NB4 (cell line): ENCODE measurements at places on chromosomes 1 and 21.
A peak's percentile ranks its signal among the peaks of the same experiment; 100 is the strongest.

GRCh38 chr1:220249522-220249921 lies 22.7 kb downstream of the RAB3GAP2 start:
- no peak for DNase-seq

DNA sequence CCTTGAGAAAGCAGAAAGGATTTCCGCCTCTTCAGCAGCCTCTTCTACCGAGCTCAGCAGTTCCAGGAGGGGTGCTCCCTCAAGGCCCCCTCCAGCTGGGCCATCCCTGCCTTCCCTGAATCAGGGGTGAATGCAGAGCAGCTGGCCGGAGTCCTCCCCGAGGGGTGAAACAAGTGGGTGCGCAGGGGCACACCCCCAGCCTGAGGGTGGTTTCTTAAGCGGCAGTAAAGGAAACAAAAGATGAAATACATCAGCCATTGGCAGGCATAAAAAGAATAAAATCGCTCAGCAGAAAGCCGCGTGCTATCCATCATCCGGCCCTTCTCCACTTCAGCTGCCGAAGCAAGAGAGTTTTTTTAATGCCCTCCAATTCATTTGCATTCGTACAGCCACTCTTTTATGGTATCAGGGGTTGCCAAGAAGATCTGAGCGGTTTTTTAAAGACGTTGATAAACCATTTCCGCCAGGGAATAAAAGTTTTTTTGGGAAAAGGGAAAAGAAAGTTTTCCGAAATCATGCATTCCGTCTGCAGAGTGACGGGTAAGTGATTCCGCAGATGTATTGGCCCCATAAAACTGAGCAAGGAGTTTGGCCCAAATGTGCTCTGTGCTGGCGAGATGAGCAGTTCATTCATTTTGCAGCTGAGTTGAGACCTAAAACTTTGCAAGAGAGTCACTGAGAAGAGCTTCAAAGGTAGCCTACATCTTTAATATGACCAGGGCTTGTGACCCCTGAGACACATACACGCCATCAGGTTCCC lies 73.7 kb upstream of the ZC3H12A start:
- DNase-seq = no peak

GRCh38 chr1:206744683-206745082 lies 25.9 kb upstream of the IL19 start:
- DNase-seq = peak; percentile 32

DNA sequence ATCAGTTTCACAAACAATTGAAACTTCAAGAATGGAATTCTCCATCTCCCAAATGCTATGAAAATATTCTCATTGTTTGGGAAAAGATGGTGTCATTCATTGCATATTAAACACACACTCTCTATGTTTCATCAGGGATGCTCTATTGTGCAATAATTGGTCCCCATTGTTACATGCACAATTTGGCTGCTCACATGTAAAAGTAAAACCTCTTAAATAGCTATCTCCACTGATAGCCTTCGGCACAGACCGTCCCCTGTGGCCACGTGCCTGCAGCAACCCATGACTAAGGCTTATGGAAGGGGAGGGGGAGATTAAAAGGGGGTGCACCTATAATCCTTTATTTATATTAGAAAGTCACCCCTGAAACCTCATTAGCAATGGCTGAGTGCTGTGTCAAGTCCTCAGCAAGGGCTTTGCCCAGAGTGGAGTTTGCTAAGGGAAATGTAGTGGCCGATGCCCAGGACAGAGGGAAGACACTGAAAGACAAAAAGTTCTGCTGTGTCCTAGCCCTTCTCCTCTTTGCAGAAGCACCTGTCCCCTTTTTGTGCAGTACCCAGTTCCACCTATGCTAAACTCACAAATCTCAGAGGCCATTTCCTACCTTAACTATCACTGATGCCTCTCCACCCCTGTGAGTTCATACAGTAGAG lies 309.6 kb upstream of the ESRRG start:
- no peak for DNase-seq

- DNase-seq = no peak
Observed at GRCh38 chr1:210367566-210367965, 38.9 kb downstream of the HHAT start.

- no peak for DNase-seq
Observed at GRCh38 chr1:239784896-239785295, 306.8 kb upstream of the FMN2 start.

- DNase-seq = no peak
Observed at GRCh38 chr1:34330061-34330460, 153.4 kb downstream of the C1orf94 start.

DNA sequence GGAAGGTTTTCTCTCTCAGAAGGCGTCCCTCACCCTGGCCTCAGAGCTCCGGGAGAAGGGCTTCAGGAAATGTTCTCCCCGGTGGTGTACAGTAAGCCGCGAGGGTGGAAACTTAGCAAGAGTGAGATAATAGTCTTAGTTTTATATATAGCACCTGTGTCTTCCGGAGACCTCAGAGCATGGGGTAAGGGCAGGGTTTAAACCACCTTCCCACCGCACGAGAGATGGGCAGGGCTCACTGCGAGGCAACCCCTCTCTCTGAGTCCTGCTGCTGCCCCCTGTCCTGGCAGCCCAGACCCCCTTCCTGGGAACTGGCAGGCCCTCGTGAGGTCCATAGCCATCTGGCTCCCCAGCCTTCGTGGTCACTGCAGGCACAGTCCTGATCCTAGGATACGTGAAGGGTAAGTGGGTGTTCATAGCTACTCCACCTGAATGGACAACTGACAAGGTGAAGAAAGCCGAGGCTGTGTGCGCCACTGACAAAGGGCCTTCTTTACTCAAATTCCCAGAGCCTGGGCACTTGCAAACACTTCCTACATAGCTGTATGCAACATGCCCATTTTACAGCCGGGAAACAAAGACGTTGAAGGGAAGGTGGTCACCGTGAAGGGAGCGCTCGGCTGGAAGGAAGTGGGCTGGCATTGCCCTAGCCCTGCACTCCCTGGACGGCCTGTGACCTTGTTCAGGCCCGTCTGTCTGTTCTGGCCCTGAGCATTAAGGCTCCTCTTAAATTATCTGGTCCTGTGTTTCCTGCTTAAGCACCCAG lies 26.9 kb downstream of the ITPKB start:
- no peak for DNase-seq

- no peak for DNase-seq
Observed at GRCh38 chr21:35227786-35228185, 178.7 kb upstream of the RUNX1 start.
